ENCODE measurements at places on chromosomes 12 and 14. TPM values are rescaled to one million over a fixed set of nuclear protein-coding genes. Genes with fewer than 3 reads are reported as not detected.

DNA sequence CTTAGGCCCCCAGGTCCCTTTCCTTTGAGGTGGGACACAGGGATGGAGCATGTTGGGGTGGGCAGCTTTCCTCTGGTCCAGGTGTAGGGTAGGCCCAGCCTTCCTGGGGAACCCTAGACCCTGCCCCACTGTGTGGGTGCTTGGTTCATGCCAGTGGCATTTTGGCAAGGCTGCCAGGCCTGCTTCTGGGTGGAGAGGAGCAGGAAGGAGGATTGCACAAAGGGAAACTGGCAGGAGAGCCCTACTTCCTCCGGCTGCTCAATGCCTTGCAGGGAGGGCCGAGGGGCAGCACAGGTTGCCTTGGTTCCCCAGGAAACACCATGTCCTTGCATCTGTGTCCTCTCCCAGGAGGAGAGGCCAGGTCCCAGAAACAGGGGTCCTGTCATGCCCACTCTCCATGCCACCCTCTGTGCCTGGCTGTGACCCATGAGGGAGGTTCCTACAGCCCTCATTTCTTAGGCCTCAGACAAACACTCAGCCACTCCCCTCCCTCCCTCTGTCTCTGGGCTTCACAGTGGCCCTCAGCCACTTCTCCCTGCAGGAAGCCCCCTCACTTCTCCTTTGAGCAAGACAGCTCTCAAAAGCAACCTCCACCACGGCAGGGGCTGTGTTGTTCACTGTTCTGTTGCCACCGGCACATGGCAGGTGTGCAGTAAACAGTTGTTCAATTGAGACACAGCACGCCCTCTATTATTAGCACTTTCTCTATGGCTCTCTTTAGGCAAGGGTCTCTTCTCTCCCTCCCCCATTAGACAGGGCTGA is 6.8 kb upstream of the KRT80 start:
- H3K4me3 ChIP-seq = no peak overlapping the region
- H3K27me3 ChIP-seq = no peaks in the 10 kb centered on the region
- H3K27ac ChIP-seq = no peak overlapping the region
- H3K36me3 ChIP-seq = no peaks in the 10 kb centered on the region
- DNase-seq = no peak
- H3K4me1 ChIP-seq = peaks cover 50% of the 10 kb centered on the region

DNA sequence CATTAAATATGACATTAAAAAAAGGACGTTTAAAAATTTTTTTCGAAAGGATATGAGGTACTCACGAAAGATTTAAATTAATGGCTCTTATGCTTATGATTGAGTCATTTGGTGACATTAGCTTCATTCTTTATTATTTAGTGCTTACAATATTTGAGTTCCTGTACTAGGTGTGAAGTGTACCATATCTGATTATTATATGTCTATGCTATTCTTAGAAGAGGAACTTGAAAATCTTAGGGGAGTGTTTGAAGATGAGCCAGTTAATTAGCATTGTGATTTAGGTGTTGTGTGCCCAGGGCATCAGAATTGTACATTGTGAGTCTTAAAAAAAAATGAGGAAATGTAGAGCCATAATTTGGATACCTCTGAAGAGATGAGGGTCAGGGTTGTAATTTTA is 118.6 kb downstream of the FUT8 start:
- no peaks in the 10 kb centered on the region for H3K27me3 ChIP-seq
- H3K36me3 ChIP-seq = no peaks in the 10 kb centered on the region
- H3K27ac ChIP-seq = no peak overlapping the region
- H3K4me3 ChIP-seq = no peak overlapping the region
- DNase-seq = no peak

- no peak for DNase-seq
- no peak overlapping the region for H3K4me3 ChIP-seq
- H3K4me1 ChIP-seq = peaks cover 15% of the 10 kb centered on the region
- no peak overlapping the region for H3K27ac ChIP-seq
Measured at GRCh38 chr12:67590149-67590790, 58.3 kb upstream of the DYRK2 start.

DNA sequence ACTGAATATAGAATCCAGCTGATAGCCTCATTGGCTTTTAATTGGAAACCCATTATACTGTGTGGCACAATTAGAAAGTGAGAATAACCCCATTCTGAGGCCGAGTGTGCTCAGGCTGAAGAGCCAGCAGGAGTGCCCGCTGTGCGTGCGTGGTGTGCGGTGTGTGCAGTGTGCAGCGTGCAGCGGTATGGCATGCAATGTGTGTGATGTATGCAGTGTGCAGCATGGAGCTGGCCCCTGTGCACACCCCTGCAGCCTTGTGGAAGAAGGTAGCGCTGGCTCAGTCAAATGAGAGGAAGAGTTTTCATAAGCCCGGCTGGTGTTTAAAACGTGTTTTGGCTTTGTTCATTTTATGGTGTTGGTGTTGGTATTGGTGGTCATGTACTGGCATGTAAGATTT is 22.9 kb downstream of the CKB start:
- no peak overlapping the region for H3K4me3 ChIP-seq
- no peaks in the 10 kb centered on the region for H3K27me3 ChIP-seq
- peaks cover 4% of the 10 kb centered on the region for H3K4me1 ChIP-seq
- no peak overlapping the region for H3K27ac ChIP-seq
- H3K36me3 ChIP-seq = peaks cover 67% of the 10 kb centered on the region
- no peak for DNase-seq

- H3K27ac ChIP-seq = no peak overlapping the region
- H3K4me1 ChIP-seq = no peaks in the 10 kb centered on the region
- no peaks in the 10 kb centered on the region for H3K36me3 ChIP-seq
- DNase-seq = peak; percentile 6
Measured at GRCh38 chr12:62434494-62435302, 31.9 kb upstream of the MON2 start.

Gene ABCC9
- total RNA-seq = 44.3 TPM

DNA sequence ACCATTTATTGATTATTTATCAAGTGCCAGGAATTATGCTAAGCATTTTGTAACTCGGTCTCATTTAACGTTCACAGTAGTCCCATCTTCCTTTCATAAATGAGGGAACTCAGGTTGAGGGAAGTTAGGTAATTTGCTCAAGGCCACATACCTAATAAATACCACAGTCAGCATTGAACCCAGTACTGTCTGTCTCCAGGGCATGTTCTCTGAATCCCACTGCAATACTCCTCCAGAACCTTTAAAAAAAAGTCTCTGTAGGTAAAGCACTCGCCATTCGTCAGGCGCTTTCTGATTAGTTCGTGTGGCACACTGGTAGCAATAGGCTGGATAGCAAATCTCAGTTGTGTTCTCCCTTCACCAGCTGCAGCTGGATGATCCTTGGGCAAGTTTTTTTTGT is 14.3 kb downstream of the SLC17A8 start:
- H3K27me3 ChIP-seq = peaks cover 8% of the 10 kb centered on the region
- H3K4me3 ChIP-seq = no peak overlapping the region
- no peaks in the 10 kb centered on the region for H3K4me1 ChIP-seq
- no peak overlapping the region for H3K27ac ChIP-seq
- no peak for DNase-seq
- no peaks in the 10 kb centered on the region for H3K36me3 ChIP-seq

DNA sequence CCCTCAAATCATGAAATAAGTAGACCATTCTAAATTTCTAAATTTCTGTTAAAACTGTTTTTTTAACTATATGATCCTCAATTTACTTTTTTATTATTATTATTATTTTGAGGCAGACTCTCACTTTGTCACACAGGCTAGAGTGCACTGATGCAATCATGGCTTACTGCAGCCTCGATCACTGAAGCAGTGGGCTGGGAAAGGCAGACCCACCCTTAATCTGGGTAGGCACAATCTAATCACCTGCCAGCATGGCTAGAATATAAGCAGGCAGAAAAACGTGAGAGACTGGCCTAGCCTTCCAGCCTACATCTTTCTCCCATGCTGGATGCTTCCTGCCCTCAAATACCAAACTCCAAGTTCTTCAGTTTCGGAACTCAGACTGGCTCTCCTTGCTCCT is 2.3 kb downstream of the ERO1A start:
- H3K4me3 ChIP-seq = peak overlapping the region; percentile 96
- no peaks in the 10 kb centered on the region for H3K36me3 ChIP-seq
- H3K27ac ChIP-seq = 0 out of 2 replicates have a peak overlapping the region, but pooled peaks have one; percentile 4
- H3K27me3 ChIP-seq = no peaks in the 10 kb centered on the region
- peaks cover 25% of the 10 kb centered on the region for H3K4me1 ChIP-seq

Gene ARHGEF25
- total RNA-seq = 43.0 TPM

DNA sequence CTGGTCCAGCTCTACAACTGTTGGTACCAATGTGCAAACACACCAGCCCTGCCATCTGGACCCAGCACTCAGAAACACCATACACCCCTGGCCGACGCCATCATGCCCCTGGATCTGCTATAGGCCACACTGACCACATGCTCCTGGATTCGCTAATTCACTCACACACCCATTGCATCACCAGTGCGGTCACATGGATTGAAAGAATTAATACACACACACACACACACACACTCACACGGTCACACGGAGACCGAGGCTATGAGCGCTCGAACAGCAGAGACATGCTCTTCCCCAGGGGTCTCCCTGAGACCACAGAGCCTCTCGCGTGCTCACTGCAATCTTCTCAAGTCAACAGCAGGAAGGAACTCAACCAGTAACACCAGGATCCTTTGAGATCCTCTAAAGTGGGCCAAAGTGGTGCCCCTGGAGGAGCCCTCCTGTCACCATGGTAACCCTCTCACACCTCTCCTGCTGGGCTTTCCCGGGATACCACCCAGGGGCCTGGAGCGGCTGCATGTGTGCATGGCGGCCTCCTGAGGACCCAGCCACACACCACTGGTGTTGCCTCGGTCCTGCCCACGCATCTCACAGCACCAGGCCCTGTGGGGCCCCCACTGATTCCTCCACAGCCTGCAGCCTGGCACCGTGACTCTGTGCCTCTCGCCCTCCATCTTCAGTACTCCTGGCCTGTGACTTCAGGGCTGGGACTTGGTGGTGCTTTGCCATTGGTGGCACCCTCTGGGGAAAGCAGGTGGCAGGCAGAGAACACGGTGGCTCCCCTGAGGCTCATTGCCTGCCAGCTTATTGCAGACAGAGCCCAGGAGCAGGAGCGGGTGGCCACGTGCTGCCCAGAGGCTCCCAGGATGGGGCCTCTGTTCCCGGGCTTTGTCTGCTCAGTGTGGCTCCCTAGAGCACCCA is 15.1 kb downstream of the LRTM2 start:
- DNase-seq = no peak
- H3K27ac ChIP-seq = no peak overlapping the region
- H3K36me3 ChIP-seq = no peaks in the 10 kb centered on the region
- H3K27me3 ChIP-seq = peaks cover 35% of the 10 kb centered on the region
- no peak overlapping the region for H3K4me3 ChIP-seq
- no peaks in the 10 kb centered on the region for H3K4me1 ChIP-seq

GRCh38 chr14:75013290-75013689 is 10.6 kb downstream of the EIF2B2 start:
- no peaks in the 10 kb centered on the region for H3K27me3 ChIP-seq
- H3K27ac ChIP-seq = no peak overlapping the region
- H3K4me3 ChIP-seq = no peak overlapping the region
- peaks cover 28% of the 10 kb centered on the region for H3K4me1 ChIP-seq
- DNase-seq = no peak

DNA sequence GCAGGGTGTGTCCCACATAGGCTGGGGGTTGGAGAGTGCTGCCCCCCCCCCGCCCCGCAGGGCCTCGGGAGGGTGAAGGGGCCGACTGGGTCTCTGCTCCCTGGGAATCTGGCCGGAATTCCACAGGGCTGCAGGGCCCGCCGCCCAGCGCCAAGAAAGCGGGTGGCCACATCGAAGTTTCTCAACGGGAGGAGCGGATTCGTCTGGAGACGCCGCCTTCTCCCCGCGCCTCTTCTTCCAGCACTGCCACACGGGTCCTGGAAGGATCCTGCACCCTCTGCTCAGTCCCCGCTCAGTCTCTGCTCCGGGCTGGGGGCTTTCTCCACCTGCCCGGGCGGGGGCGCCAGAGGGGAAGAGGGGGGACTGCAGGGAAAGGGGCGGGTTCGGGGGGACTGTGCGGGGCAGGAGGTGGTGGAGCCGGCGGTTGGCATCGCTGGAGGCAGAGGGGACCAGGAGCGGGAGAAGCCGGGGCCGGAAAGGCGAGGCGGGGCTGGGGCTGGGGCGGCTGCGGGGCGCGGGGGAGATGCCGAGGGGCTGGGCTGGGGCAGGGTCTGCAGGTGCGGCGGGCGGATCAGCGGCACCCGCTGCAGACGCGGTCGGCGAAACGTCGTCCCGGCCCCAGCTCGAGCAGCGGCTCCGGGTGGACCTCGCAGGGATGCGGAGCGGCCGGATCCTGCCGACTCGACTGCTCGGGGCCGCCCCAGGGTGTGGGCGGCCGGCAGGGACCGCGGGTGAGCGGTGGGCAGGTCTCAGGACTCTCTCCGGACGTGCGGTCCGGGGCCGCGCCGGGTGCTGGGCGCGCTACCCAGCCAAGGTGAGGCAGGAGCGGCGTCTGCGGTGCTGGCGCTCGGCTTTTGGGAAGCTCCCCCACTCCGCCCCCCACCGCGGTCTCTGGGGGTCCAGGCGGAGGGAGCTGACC is 811.4 kb upstream of the TMEM132C start:
- H3K36me3 ChIP-seq = no peaks in the 10 kb centered on the region
- peaks cover 33% of the 10 kb centered on the region for H3K27me3 ChIP-seq
- peak overlapping the region; percentile 47 for H3K4me3 ChIP-seq
- peak; percentile 48 for DNase-seq
- H3K27ac ChIP-seq = no peak overlapping the region

Measured in GM23248 (cell line).